Stimulated activated CD8-positive, alpha-beta memory T cell treated with anti-CD3 and anti-CD28 coated beads, Interleukin-4, amount 100 ng/mL, for 1 hour (primary cell): ENCODE measurements at places on chromosomes 6 and 20.

DNA sequence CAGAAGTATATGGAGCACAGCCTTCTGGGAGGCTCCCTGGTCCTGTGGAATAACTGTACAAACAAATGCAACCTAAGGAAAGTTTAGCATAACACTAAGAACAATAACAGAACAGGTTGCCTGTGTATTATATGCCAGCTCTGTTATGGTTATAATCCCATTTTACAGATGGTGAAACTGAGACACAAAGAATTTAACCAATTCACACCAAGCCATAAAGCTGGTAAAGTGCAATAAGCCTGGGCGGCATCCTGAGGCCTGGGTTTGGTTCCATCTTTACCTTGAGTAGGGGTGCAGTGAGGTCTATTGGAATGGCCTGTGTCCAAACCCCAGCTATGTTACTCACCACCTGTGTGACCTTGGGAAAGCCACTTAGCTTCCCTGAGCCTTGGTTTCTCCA, 14.7 kb upstream of the PACSIN1 start:
- no peak for DNase-seq

DNA sequence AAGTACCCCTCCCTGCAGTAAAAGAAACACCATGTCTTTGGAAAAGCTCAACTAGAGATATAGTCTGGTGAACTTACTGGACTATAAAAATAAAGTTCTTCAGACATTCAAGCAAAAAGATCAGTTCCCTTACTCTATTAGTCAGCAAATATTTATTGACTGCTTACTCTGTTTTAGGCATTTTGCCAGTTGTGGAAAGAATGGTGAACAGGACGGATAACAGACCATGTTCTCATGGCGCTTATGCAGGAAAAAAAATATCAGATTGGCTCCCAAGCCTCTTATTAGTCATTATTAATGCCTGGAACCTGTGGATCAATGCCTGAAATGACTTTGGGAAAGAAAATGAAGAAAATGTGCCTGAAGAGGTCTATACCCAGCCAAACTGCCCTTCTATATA, 282.2 kb upstream of the EPHA7 start:
- DNase-seq = no peak

DNA sequence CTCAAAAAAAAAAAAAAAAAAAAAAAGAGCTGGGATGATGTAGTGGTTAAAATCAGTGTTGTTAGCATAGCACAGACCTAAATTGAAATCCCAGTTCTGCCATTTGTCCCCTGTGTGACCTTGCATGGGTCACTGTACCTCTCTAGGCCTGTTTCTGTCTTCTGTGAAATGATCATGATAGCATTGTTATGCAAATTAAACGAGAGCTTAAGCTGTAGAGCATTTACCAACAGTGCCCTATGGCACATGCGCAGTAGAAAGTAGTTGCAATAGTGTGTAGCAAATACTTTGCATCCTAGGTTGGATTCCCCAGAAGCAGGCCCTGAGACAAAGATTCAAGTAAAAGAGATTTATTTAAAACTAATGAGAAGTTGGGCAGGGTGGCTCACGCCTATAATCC, 7.3 kb downstream of the PSORS1C2 start:
- DNase-seq = no peak

GRCh38 chr6:41655646-41656001, 17.4 kb downstream of the MDFI start:
- no peak for DNase-seq

- DNase-seq = no peak
These were observed 1.2 kb upstream of the DYNLRB1 start for GRCh38 chr20:34514897-34515483.

GRCh38 chr20:24979036-24979960, 13.3 kb downstream of the APMAP start:
- DNase-seq = no peak

DNA sequence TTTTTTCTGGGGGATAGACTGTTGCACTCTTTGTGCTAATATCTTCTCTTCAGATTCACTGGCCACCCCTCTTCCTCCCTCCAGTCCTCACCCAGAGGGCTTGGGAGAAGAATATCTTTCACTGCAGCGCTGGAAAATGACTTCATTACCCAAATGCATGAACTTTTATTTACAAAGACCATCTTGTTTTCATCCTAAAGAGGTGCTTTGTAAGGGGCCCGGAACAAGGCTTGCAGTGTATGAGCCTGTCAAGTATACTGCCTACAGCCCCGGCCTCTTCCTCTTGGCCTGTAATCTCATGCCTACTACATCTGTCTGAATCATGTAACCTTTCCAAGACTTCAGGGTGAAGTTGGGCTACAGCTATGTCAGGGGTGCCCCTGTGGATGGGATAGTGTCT, 554 bp upstream of the LAMA4 start:
- DNase-seq = no peak

DNA sequence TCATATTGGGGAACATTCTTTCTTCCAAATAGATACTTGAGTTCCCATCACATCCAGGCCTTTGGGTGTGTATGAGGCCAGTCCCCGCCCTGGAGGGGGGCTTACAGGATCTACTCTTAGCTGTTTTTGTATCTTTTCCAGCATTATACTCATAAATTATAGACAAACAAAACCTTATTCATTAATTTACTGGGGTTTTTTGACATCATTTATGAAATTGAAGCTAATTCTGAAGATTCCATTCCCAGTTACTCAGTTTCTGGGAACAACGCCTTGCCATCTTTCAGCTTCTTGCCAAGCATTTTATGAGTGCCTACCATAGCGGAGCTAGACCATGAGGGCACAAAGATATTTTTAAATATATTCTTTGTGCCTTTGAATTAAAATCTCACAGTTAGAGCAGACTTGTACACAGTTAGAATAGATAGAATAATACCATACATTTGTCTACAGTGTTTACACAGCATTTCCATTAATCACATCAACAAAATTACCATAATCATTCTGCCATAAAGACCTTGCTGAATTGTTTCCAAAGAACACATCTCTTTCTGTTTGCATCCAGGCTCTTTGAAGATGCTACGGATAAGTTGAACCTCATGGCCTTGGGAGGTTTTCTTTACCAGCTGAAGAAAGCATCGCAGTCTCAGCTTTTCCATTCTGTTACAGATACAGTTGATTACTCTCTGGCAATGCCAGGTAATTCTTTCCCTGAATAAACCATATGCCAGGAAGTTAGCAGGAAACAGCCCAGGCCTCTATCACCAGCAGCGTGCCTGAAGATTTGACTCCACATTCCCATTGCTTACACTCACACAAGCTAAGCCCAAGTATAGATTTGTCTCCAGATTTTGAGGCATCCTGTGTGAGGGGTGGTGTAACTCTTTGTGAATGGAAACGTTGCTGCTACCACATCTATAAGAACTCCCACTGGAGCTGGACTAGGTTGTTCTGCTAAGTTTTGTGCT, 75.4 kb upstream of the PBOV1 start:
- no peak for DNase-seq

DNA sequence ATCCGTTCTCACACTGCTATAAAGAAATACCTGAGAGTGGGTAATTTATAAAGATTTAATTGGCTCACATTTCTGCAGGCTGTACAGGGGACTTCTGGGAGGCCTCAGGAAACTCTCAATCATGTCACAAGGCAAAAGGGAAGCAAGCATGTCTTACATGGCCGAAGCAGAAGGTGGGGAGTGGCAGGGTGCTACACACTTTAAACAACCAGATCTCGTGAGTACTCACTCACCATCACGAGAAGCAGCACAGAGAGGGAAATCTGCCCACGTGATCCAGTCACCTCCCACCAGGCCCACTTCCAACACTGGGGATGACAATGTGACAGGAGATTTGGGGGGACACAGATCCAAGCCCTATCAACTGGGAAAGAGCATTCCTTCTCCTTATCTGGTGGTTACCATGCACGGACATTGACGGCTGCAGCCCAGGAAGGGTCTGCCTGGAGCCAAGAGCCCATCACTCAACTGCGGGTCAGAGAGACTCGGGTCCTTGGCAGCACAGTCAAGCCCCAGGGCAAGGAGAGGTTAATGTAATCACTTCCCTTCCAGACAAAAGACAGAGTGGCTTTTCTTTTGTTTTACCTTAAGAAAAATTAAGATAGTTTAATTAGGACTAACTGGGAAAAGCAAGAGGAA, 112.3 kb upstream of the CST7 start:
- no peak for DNase-seq

DNA sequence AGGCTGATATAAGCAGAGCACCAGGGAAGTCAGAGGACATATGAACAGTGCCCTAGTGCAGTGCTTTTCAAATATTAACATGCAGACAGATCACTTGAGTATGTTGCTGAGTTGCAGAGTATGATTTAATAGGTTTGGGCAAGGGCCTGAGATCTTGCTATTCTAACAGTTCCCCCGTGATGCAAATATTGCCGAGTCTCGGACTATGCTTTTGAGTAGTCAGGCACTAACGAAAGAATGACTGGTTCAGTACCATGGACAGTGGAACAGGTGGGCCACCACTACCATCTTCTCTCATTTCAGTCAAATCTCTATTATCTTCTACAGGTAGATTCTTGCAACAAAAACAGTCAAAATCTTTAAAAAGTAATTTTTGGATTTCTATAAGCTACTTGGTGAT, 3.7 kb upstream of the TMEM200A start:
- DNase-seq = no peak

DNA sequence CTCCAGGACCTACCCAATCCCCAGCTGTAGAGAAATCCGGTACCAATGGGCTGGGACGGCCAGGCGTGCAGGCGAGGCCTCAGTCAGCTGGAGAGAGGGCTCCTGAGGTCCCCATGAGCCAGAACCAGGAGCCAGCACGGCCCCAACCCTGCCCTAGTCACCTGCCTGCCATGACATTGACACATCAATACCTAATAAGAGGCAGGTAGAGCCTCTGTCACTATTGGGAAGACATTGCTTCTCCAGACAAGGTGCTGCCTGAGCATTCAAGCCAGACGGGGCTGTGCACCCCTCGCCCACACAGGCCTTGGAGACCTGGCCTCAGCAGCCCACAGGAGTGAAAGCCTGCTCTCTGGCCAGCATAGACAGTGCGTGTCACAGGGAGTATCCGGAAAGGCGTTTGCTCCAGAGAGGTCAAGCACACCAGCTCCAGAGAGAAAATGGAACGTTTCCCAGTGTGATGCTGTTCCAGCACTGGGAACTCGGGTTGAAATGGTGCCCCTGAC, 3.5 kb downstream of the DLL1 start:
- DNase-seq = no peak

GRCh38 chr20:6094063-6094462, 28.8 kb downstream of the FERMT1 start:
- DNase-seq = no peak

- no peak for DNase-seq
These were observed 105.6 kb upstream of the FOXA2 start for GRCh38 chr20:22690000-22690399.

- no peak for DNase-seq
These were observed 223.9 kb downstream of the PREX1 start for GRCh38 chr20:48603819-48604405.

DNA sequence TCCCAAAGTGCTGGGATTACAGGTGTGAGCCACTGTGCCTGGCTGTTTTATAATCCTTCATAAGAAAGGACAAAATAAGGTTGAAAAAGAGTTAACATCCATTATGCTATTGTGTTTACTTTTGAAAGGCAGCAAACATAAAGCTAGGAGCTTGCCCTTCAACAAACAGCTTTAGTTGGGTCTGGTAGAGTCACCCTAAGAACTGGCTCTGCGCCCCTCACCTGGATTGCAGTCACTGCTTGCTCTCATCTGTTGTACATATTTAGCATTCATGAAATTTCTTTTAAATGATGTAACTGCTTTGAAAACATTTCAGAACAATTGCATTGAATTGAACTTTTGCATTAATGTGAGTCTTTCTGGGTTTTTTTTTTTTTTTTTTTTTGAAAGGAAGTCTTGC, 38.9 kb downstream of the JARID2 start:
- DNase-seq = no peak

DNA sequence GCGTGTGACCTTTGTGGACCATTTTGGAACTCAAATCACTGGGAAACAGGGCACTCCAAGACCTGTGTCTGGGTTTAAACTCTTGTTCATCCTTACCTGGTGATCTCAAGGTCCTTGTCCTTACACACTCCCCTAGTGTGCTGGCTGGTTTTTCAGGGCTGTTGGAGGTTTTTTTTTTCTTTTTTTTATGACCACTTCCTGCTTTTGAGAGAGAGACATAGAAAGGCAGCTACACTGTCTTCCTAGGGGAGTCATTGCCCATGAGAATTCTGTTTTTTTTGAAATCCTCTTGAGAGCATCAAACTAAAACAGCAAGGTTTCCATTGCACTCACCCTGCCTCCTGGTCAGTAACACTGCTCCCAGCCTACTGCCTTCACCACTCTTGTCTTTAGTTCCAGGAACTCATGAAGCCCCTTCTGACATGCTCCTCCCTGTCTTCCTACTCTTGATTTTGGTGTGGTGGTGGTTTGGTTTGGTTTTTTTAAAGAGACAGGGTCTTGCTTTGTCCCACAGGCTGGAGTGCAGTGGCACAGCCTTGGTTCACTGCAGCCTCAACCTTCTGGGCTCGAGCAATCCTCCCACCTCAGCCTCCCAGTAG, 28.6 kb downstream of the PRPH2 start:
- no peak for DNase-seq

DNA sequence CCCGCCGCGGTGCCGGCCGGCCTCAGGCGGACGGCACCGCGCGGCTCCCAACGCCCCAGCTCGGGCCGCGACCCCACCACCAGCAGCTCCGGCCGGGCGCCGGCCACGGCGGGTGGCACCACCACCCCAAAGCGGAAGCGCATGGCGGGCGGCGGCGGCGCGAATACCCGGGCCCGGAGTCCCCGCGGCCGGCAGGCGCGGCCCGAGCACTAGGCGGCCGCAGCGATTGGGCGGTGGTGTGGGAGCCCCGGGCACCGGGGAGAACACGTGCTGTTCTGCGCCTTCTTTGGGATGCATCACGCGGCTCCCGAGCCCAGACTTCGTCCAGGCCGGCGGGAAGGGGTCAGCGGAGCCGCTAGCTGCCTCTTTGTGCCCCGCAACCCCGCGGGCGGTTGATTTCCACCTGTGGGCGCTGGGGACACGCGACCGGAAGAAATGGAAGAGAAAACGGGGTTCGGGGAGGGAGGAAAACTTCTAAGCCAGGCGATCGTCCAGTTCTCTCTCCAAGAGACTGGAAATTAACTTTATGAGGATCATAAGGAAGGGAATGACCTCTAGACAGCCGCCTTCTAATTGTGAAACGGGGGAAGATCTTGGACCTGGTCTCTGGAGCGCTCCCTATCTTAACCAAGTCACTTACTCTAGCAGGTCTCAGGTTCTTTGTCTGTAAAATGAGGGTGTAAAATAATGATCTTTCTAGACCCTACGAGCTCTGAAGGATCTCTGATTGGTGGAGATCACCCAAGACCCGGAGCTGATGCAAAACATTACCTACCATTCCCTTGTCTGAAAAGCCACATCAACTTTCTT, at the start of gene EPM2A:
EPM2A (minus strand) TSS at position 165 of the 810 bp plus-strand sequence; CDS start at position 143, 22 bp downstream.
- DNase-seq = peak; percentile 20

- no peak for DNase-seq
These were observed 10.5 kb upstream of the TFAP2A start for GRCh38 chr6:10425176-10425974.
